ENCODE measurements at places on chromosomes 5 and 9.

DNA sequence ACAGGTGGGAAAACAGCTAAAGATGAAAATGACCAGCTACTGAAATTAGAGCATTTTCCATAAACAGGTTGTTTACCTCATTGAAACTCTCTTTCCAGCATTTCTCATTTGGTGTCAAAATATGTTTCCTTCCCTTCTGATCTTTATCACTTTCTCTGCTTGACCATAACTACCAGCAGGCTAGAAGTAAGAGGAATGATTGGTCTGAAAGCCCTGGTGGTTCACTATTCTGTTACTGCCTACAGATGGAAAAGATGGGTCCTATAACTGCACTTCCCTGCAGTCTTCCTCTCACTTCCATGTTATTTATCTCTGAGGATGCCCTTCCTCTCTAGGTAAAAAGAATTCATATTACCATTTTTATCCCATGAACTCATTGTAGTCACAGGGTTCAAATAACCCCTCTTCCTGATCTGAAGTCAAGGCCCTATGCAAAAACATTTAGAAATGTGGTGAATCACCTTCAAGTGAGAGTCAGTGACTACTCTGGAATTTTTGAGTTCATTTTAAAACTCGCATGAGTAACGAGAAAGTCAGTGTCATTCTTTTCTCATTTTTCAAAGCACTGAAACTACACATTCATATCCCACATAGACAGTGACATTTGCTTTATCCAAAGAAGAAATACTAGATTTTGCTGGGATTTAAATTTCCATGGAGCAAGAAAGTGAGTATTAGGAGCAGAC is 51.7 kb downstream of the ZNF474 start:
- DNase-seq: no peak

DNA sequence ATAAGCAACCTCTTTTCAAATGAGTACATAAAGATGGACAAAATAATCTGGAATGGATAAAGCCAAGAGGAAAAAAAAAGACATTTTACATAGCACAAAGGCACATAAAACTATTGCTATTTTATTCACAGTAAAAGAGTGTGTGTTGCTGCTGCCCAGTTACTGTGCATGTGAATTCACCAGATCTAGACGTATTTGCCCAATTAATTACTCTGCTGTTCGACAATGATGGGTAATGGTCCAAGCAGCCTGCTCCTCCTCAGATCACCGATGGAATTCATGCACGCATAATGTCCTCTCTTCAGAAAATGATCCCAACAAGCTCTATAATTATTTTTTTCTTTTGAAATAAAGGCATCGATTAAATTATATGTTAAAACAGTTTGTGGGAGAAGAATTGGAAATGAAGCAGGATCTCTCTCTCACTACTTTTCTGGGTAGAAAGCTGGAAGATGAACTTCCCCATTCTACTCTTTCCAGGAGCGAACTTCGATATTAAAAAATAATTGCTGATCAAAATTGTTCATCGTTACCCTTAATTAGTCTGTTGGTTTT is 357.4 kb upstream of the CCNH start:
- DNase-seq: no peak

DNA sequence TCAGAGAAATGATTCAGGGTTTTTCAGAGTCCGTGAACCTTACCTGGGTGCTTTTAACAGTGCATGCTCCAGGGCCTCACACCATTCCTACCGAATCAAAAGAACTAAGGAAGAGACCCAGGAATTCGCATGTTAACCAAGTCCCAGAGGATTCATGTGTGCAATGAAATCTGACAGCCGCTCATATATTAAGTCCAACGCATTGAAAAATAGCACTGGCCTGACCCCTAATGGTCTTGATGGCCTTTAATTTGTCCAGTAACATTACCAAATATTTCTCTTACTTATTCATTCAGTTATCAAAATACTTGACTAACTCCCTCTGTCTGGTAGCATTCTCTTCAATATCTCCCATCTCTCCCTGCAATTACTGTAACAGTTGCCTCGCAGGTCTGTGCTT is 55.0 kb upstream of the MARCHF11 start:
- DNase-seq: no peak

DNA sequence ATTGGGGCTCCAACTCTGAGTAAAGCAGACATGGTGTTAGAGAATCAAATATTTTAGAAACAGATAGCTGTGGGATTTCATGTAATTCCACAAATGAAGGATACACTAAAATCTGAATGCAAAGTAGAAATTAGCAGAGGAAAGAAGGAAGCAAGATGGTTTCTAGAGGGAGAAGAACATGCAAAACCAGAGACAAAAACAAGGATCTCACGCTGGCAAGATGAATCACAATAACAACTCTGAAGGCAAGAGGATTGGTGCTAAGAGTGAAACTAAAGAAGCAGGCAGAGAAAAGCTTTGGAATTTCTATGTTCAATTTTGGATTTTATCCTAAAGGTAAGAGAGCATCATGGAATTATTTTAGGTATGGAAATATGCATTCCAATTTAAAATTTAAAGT is 857.2 kb upstream of the COX7C start:
- no peak for DNase-seq

DNA sequence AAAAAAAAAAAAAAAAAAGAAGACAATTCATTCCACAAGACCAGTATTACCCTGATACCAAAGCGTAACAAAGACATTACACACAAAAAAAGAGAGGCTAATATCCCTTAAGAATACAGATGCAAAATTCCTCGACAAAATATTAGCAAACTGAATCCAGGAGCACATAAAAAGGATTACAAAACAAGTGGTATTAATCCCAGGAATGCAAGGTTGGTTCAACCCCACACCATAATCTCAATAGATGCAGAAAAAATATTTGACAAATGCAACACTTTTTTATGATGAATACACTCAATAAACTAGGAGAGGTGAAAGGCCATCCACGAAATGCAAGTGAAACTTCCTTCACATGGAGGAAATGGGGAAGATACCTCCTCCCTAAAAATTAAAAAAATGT is 80.1 kb upstream of the TLR4 start:
- no peak for DNase-seq

GRCh38 chr9:5355817-5356216 is 16.1 kb upstream of the RLN1 start:
- DNase-seq: no peak

DNA sequence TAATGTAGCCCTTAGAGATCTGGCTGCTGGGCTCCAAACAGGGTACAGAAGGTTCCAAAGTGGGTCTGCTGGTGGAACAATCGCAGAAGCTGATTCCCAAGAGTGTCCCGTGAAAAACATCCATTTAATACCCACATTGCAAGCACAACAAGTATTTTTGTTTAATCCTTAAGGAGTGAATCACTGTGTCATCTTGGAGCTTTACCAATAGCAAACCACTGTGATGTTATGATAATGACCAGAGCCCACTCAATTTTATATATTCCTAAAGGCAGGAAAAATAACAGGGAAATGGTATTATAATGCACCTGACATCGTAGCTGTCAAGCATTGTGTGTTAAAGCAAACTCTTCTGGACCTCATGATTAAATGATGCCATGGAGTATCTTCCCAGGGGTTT is 291.9 kb downstream of the FBXL7 start:
- no peak for DNase-seq

GRCh38 chr5:93621327-93621798 is 38.3 kb downstream of the NR2F1 start:
- peak; percentile 84 for DNase-seq

DNA sequence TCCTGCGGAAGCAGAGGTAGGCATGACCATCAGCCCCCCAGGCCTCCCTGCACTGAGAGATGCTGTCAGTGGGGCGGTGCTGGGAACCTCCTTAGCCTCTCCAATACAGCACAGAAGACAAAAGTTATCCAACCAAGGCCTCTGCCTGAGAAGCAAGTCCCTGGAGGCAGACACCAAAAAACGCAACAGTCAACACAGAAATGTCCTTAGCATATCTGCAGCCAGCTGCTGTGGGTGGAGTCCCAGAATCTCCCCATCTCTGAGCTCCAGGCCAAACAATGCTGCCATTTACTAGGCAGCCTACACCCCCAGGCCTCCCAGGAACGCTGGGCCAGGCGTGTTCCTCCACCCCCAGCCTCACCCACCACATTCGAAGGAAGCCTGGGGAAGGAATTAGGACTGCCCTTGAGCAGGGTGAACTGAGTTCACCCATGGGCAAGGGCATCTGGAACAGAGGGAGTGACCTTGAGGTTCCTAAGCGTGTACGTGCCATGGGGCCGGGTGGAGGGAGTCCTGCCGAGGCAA is 43.7 kb downstream of the STK10 start:
- DNase-seq: peak; percentile 97

- no peak for DNase-seq
These were observed 21.8 kb downstream of the TNIP1 start for GRCh38 chr5:151058891-151059489.

DNA sequence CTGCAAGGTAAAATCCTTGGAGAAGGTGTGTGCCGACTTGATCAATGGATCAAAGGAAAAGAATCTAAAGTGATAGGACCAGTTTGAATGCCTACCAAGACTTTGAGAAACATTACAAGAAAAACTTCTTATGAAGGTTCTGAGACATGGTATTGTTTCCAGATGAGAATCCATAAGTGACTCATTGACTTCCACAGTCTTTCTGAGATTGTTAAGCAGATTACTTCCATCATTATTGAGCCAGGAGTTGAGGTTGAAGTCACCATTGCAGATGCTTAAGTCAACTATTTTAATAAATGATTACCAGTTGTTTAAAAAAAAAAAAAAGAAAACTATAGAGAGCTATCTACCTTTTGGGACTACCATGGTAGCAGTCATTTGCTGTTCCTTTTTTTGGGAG is 7.0 kb downstream of the LNPEP start:
- DNase-seq: no peak

Data from islet precursor cell (in vitro differentiated cells).